ENCODE measurements at places on chromosomes 11 and 22. TPM values are rescaled to one million over a fixed set of nuclear protein-coding genes. Genes with fewer than 3 reads are reported as not detected.

Gene ESRRA
- 21.6 TPM for total RNA-seq

Gene PEX16
- total RNA-seq = 14.6 TPM

Gene B3GAT1
- total RNA-seq = not detected

Gene DGCR6
- total RNA-seq = 1.8 TPM

Gene TEX54
- total RNA-seq = not detected

Gene TRIM66
- total RNA-seq = 4.1 TPM

Gene OR52I1
- total RNA-seq = not detected

Gene COX8A
- total RNA-seq = 68.4 TPM

Gene DEFB131B
- not detected for total RNA-seq

Gene POLR2F
- 18.3 TPM for total RNA-seq

Gene ANGPTL5
- 0.09 TPM for total RNA-seq

Gene SPDYC
- total RNA-seq = not detected

Gene GPHA2
- total RNA-seq = not detected

Gene PKDREJ
- 0.09 TPM for total RNA-seq

Gene OR6A2
- 0.27 TPM for total RNA-seq

Gene PTDSS2
- total RNA-seq = 51.6 TPM

Gene SPTY2D1
- 23.7 TPM for total RNA-seq

Gene PHLDB1
- 93.5 TPM for total RNA-seq

Gene PHF21B
- not detected for total RNA-seq

Gene SFI1
- 20.3 TPM for total RNA-seq

Gene CARD18
- not detected for total RNA-seq

Gene C11orf21
- total RNA-seq = not detected

Gene MGAT3
- total RNA-seq = 0.27 TPM

Gene SERPING1
- 77.0 TPM for total RNA-seq

Gene IFITM10
- 2.2 TPM for total RNA-seq

Gene SIK3
- total RNA-seq = 12.8 TPM

Gene PTH
- not detected for total RNA-seq

Gene FOLR2
- not detected for total RNA-seq

Gene CLTCL1
- 4.6 TPM for total RNA-seq

Gene TRIM68
- total RNA-seq = 9.9 TPM

Gene KIAA1671
- 10.7 TPM for total RNA-seq

Gene TMEM191C
- total RNA-seq = 0.08 TPM

Gene VPREB3
- not detected for total RNA-seq

Gene SYT12
- total RNA-seq = not detected

Gene CEP126
- 3.9 TPM for total RNA-seq

Gene NFAM1
- not detected for total RNA-seq

Gene MYOD1
- not detected for total RNA-seq

Gene INS
- total RNA-seq = not detected

Gene C11orf71
- 4.2 TPM for total RNA-seq

Gene ASCL2
- total RNA-seq = not detected

Gene ADM2
- total RNA-seq = 8.0 TPM

Gene APOA5
- total RNA-seq = not detected

Gene MMP13
- total RNA-seq = not detected

Gene SELENOH
- total RNA-seq = 139 TPM

Gene CCDC82
- total RNA-seq = 53.1 TPM

Gene FOXR1
- not detected for total RNA-seq

Gene TBX1
- total RNA-seq = 2.8 TPM

Data from fibroblast of the aortic adventitia (primary cell).